Mesenteric fat pad (tissue), 1 donor: ENCODE measurements at places on chromosomes 12 and 14. TPM values are rescaled to one million over a fixed set of nuclear protein-coding genes. Genes with fewer than 3 reads are reported as not detected.

AKAP5 gene
- total RNA-seq, result 0.45 TPM

SERPINA10 gene
- not detected for total RNA-seq

SCN8A gene
- 1.2 TPM for total RNA-seq

TSPAN19 gene
- not detected for total RNA-seq

- no peak for DNase-seq
Observed at GRCh38 chr12:115798309-115798917, 479.1 kb downstream of the MED13L start.

- DNase-seq, result no peak
Observed at GRCh38 chr12:75814851-75815754, 216.5 kb downstream of the PHLDA1 start.

DNA sequence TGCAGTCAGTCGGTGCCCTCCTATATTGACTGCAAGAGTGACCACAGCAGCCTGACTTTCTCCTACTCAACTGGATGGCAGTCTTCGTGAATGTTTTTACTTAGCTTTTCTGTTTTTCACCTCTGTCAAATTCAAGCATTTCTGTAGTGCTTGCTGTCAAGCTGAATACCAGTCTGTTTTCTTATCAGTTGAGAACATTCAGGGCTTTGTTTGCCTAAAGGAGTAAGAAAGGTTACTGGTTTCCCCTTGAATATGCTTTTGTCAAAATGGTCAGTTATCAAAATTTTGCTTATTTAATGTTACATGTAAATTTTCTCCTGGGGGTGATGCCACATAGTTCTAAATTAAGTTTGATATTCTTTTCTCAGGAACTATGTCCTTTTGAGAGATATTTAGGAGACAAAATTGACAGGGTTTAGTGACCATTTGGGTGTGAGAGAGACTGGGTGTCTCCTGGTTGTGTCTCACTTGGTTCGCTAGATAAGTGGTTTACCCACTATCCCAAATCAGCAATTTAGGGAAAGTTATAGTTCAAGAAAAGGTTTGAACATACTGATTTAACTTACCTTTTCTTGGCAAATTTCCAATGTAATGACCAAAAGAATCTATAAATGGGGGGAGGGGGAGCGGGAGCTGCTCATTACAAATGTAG, 366.3 kb downstream of the TMTC2 start:
- no peak for DNase-seq

DNA sequence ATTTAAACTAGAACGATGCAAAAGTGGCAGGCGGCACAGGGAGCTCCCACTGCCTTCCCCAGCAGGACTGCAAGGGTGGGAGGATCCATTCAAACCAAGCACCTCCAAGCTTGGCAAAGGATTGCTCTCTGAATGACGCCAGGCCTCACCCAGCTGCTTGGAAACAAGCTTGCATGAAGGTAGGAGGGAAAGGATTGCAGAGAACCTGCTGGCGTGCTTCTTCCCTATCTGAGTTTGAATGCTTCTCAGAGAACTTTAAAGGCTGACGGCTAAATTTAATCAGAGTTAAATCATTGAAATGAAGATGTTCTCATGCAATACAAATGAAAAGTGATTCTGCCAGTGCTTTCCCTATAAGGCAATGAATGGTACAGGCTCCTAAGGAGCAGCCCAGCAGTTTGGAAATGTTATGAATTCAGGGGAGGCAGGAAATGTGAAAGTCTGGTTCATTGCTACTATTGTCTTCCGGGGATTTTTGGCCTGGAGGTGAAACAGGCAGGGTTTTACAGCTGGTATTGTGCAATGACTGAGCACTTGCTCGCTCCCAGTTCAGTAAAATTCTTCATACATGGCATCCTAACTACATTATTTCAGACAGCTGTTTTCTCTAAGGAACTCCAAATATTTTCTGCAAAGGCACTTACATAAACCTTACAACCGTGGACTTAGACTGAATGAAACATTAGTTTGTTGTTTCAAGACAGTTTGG, 31.9 kb upstream of the DUSP6 start:
- no peak for DNase-seq
